ENCODE measurements at places on chromosomes 5 and 9.

GRCh38 chr5:57012511-57012910 is 60.6 kb upstream of the MIER3 start:
- no peak for DNase-seq

GRCh38 chr9:114722937-114723620 is 41.1 kb upstream of the TEX48 start:
- DNase-seq: no peak

GRCh38 chr5:138448481-138449398 is 9.9 kb downstream of the REEP2 start:
- peak; percentile 48 for DNase-seq

GRCh38 chr9:37669232-37669631 is 18.5 kb downstream of the FRMPD1 start:
- no peak for DNase-seq

GRCh38 chr9:93090091-93090655 is 5.8 kb upstream of the CARD19 start:
- DNase-seq: no peak

DNA sequence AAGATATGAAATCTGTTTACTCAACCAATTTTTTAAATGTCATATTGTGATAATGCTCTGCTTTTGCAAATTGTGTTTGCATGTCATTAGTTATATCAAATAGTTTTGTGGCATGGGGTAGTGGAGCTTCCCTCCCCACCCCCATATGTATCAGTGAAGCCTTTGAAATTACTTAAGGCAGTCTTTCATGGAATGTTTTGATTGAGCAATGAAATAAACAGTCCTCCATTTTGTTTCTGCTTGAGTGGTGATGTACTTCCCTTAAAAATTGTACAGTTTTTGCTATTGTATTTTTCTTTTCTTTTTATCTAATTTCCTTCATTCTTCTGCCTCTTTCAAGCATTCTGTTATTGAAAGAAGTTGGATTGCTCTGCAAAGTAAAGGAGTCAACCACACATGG is 3.5 kb downstream of the SOWAHA start:
- DNase-seq: no peak

All from hepatic stellate cell (primary cell).